ENCODE measurements at places on chromosomes 6 and 20.

- H3K4me1 ChIP-seq = no peaks in the 10 kb centered on the region
- no peak overlapping the region for H3K27ac ChIP-seq
- no peaks in the 10 kb centered on the region for H3K27me3 ChIP-seq
- no peak overlapping the region for H3K4me3 ChIP-seq
- no peak for DNase-seq
Measured at GRCh38 chr20:32977281-32978008, 26.8 kb downstream of the SUN5 start.

DNA sequence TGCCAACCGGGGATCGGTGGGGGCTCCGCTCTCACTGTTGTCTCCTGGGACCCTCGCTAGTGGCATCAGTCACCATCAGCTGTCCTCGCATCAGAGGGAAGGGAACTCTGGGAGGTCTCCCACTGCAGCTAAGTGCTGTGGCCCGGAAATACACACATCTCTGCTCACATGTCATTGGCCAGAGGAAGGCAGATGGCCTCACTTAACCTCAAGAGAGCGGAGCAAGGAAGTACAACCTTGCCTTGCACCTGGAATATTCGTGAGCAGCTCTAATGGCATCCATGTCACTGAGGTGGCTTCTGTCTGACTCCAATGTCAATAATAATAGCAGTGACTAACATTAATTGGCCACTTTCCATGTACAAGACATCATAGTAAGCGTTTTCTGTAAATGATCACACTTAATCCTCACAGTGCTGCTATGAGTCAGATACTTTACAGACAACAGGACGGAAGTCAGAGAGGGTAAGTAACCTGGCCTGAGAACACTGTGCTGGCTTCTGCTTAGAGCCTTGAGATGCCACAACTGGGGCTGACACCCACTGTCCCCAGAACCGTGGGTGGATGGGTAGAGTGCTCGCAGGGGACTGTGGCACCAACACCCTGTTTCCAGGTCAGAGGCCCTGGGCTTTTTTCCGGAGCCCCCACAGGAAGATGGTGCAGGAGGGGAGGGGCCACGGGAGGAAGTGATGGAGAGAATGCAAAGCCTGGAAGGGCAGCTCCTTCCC lies 6.0 kb downstream of the LHFPL5 start:
- no peaks in the 10 kb centered on the region for H3K36me3 ChIP-seq
- DNase-seq = peak; percentile 7
- H3K4me3 ChIP-seq = no peak overlapping the region

DNA sequence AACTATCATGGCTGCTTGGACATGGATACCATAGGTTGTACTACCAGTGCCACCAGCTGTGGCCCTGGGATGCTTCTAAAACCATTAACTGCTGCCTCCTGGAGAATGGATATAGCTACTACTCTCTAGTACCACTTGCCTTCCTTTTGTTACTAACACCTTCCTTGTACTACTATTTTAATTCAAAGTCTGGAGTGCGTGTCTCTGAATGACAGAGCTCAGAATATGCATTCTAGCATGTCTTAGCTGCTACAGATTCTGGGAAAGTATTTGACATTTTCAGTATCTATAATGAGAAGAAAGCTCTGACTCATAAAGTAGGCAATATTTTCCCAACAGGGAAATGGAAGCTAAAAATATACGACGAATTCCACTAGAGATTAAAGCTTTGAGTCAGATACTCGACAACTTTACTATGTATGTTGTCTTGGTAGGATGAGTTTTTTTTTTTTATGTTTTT lies 112.3 kb downstream of the PFDN4 start:
- H3K36me3 ChIP-seq = no peaks in the 10 kb centered on the region
- no peak overlapping the region for H3K4me3 ChIP-seq
- H3K4me1 ChIP-seq = no peaks in the 10 kb centered on the region
- H3K27me3 ChIP-seq = no peaks in the 10 kb centered on the region
- no peak for DNase-seq

DNA sequence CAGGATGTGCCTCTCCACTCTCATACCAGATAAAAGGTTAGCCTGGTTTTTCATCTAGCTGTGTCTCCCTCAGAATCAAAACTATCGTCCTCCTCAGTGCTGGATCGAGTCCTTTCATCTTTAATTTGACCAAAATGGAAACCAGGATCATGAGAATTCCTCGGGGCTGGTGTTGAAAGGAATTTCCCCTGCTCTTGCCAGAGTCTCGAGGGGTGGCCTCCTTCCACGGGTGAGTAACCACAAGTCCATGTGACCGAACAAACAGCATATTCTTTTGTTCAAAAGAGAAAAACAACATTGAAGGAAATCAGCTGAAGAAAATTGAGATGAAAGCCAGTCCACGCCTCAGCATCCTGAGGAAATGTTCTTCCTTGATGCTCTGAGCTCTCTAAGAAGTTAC lies 165.9 kb upstream of the CDYL start:
- no peak for DNase-seq
- H3K27ac ChIP-seq = no peak overlapping the region
- H3K36me3 ChIP-seq = no peaks in the 10 kb centered on the region
- peaks cover 27% of the 10 kb centered on the region for H3K4me1 ChIP-seq
- H3K27me3 ChIP-seq = no peaks in the 10 kb centered on the region

DNA sequence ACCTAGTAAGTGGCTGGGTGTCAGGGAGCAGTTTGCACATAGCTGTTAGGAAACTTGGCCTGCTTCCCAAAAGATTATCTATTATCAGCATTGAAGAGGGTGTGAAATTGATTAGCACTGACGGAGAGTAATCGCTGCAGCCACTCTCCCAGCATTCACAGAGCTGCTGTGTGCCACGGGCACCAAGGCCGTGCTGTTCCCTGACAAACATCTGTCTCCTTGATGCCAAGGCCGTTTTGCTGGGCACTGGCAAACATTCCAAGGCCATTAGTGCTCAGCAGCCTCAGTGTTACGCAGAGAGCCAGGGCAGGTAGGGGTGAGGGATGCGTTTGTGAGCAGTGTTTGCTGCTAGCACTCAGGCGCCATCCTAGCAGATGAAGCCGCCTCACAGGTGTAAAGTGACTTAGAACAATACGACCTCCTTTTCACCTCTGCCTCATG lies 57.7 kb upstream of the VSTM2L start:
- H3K4me3 ChIP-seq = no peak overlapping the region
- DNase-seq = no peak
- H3K27me3 ChIP-seq = no peaks in the 10 kb centered on the region
- no peak overlapping the region for H3K27ac ChIP-seq
- no peaks in the 10 kb centered on the region for H3K4me1 ChIP-seq
- no peaks in the 10 kb centered on the region for H3K36me3 ChIP-seq

- no peaks in the 10 kb centered on the region for H3K27me3 ChIP-seq
- H3K4me3 ChIP-seq = peak overlapping the region; percentile 92
- DNase-seq = no peak
- H3K36me3 ChIP-seq = no peaks in the 10 kb centered on the region
- no peak overlapping the region for H3K27ac ChIP-seq
Measured at GRCh38 chr6:116682334-116682712, 1.3 kb downstream of the KPNA5 start.

GRCh38 chr6:134630508-134631121 lies 312.7 kb upstream of the SGK1 start:
- H3K36me3 ChIP-seq = no peaks in the 10 kb centered on the region
- H3K4me1 ChIP-seq = no peaks in the 10 kb centered on the region
- H3K27ac ChIP-seq = no peak overlapping the region

DNA sequence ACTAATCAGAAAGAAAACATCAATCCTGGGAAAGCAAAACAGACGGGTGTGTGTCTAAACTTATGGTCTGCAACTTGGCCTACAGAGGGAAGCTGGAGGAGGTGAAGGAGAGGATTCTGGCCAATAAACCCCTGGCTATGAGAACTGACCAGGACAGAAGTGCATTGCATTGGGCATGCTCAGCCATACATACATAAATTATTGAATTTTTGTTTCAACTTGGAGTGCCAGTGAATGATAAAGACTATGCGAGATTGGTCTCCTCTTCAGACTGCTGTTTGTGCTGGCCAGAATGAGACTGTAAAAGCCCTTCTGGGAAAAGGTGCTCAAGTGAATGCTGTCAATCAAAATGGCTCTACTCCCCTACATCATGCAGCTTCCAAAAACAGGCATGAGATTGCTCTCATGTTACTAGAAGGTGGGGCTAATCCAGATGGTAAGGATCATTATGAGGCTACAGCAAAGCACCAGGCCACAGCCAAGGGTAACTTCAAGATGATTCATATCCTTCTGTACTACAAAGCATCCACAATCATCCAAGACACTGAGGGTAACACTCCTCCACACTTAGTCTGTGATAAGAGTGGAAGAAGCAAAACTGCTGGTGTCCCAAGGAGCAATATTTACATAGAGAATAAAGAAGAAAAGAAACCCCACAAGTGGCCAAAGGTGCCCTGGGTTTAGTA lies 17.4 kb downstream of the ADNP start:
- no peak overlapping the region for H3K4me3 ChIP-seq
- peaks cover 50% of the 10 kb centered on the region for H3K4me1 ChIP-seq
- no peak for DNase-seq
- no peaks in the 10 kb centered on the region for H3K36me3 ChIP-seq
- H3K27me3 ChIP-seq = no peaks in the 10 kb centered on the region

DNA sequence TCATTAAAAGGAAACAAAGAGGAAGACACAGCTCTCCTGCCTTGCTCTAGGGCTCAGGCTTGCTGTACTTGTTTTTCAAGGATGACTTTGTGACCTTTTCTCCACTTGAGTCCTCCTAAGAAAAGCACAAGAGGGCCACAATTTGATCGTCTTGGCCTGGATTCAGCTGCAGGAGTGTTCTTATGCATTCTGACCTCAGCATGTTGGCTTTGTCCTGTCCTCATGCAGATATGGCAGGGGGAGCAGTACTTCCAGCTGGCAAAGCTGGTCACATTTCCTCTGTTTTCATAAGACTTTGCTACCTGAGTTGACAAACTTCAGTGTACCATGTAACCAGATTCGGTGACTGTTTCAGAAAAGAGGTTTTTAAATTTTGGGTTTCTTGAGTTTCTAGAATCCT lies 30.8 kb downstream of the KDM1B start:
- no peaks in the 10 kb centered on the region for H3K27me3 ChIP-seq
- H3K4me3 ChIP-seq = no peak overlapping the region

DNA sequence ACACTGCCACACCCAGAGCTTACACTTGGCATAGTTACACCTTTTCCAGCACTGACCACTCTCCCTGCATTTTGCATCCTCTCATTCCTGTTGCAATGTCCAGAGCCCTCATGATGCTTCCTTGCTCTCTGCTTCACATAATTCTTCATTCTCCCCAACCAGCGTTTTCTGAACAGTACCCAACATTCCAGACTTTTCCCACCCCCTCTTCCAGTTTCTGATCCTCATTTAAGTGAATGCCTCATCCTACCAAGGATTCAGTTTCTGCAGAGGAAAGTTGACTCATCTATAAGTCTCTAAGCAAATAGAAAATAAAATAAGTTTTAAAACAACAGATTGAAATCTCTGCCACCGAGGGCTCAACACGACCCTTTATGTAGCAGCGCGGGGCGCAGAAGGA lies 321.3 kb upstream of the TCF21 start:
- H3K36me3 ChIP-seq = no peaks in the 10 kb centered on the region
- no peak for DNase-seq
- H3K4me1 ChIP-seq = no peaks in the 10 kb centered on the region
- no peak overlapping the region for H3K27ac ChIP-seq
- no peaks in the 10 kb centered on the region for H3K27me3 ChIP-seq

GRCh38 chr6:37960139-37960935 lies 140.8 kb downstream of the ZFAND3 start:
- no peak overlapping the region for H3K4me3 ChIP-seq
- no peaks in the 10 kb centered on the region for H3K36me3 ChIP-seq
- no peak overlapping the region for H3K27ac ChIP-seq
- peaks cover 4% of the 10 kb centered on the region for H3K4me1 ChIP-seq
- DNase-seq = no peak
- no peaks in the 10 kb centered on the region for H3K27me3 ChIP-seq

DNA sequence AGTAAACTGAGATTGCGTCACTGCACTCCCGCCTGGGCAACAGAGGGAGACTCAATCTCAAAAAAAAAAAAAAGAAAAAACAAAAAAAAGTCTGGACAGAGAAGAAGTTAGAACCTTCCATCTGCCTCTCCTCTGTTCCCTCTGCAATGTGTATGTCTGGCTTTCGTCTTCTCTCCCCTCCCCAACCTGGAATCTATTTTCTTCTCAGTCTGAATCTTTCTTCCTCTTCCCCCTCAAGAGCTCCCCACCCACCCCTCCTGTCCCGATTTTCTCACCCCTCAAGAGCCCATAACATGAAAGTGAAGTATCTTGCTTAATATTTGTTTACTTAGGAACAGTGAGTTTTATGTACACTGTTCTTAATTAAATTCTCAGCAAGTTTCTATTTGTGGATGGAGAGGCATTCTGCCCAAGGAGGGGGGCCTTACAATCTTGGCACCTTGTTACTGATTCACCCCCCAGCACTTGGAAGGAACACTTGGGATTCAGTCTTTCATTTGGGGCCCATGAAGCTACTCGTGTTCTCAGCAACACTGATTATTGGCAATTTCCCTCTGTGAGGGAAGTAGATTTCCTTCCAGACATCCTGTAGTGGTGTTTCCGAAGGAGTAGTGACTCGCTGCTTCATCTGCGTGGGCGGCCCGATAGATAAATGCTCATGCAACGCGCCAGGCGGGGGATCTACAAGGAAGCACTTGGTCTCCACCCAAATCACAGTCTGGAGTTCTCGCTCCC lies 69.3 kb upstream of the SRSF6 start:
- H3K36me3 ChIP-seq = no peaks in the 10 kb centered on the region
- no peak overlapping the region for H3K4me3 ChIP-seq
- no peaks in the 10 kb centered on the region for H3K27me3 ChIP-seq
- H3K27ac ChIP-seq = no peak overlapping the region
- peaks cover 21% of the 10 kb centered on the region for H3K4me1 ChIP-seq
- DNase-seq = peak; percentile 62

GRCh38 chr6:157741321-157741947 lies 81.6 kb upstream of the SNX9 start:
- no peak overlapping the region for H3K27ac ChIP-seq
- H3K4me1 ChIP-seq = peaks cover 9% of the 10 kb centered on the region
- no peak overlapping the region for H3K4me3 ChIP-seq
- no peaks in the 10 kb centered on the region for H3K27me3 ChIP-seq
- no peak for DNase-seq

- no peaks in the 10 kb centered on the region for H3K27me3 ChIP-seq
- no peaks in the 10 kb centered on the region for H3K36me3 ChIP-seq
- H3K4me1 ChIP-seq = no peaks in the 10 kb centered on the region
- no peak for DNase-seq
- H3K27ac ChIP-seq = no peak overlapping the region
Measured at GRCh38 chr6:49732781-49733180, 11.4 kb downstream of the CRISP3 start.

GRCh38 chr20:44770484-44771171 lies 25.0 kb downstream of the KCNK15 start:
- no peak overlapping the region for H3K27ac ChIP-seq
- H3K4me3 ChIP-seq = no peak overlapping the region
- H3K36me3 ChIP-seq = no peaks in the 10 kb centered on the region
- peaks cover 5% of the 10 kb centered on the region for H3K4me1 ChIP-seq

- H3K4me1 ChIP-seq = no peaks in the 10 kb centered on the region
- no peaks in the 10 kb centered on the region for H3K36me3 ChIP-seq
Measured at GRCh38 chr6:55227862-55228261, 53.5 kb downstream of the HCRTR2 start.

DNA sequence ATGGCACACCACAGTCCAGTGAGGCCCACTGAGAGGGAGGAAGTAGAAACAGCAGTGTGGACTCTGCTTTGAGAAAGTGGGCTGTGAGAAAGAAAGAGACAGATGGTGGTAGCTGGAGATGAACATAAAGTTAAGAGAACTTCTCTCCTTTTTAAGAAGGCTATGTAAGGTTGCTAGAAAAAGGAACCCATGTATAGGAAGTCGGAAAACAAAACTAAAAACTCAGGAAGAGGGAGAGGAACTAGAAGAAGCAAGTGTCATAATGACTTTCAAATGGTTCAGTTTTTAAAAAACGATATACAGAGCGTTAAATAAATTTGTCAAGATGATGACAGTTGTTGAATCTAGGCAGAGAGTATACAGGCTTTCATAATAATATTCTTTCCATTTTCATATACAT lies 25.4 kb upstream of the GMNN start:
- no peaks in the 10 kb centered on the region for H3K4me1 ChIP-seq
- no peak overlapping the region for H3K4me3 ChIP-seq
- H3K27ac ChIP-seq = no peak overlapping the region
- no peak for DNase-seq
